HepG2 (cell line): ENCODE measurements at places on chromosomes 6 and 20.

DNA sequence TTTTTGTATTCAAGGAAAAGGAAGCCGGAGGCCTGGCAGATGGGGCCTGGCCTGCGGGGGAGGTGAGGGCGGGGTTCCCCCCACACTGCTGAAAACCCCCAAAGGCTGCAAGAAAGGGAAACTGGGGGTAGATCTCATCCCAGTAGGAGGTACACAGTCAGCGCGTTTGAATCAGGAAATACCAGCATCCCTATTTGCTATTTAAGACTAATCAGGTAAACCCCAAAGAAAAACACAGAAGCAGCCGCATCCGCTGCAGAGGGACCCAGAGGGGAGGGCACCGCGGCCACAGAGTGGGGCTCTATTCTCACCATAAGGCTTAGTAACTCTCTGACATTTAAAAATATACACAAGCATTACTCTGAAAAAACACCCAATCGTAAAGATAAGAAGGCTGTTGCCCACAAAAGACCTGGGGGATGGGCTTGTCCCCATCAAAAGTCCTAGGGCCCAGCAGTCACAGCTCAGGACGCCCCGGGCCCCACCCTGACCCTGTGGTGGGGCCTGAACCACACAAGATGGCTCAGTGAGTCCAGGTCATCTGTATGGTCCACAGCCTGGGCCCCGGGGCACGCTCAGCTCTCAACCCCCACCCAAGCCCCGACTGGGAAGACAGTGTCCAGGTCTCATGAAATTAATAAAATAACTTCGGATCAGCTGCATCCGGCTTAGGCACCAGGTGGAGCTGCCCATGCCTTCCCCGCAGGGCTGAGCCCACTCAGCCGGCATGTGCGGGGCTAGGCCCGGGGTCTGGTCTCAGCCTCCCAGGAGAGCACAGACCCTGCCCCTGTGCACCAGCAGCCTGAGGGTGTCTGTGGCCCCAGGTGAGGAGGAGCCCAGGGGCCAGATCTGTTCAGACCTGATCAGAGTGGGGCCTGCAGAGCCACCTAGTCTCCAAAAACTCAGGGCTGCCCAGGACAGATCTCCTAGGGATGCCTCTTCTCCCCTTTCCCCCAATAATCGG is 31.0 kb downstream of the KCNQ2 start:
- no peak for DNase-seq

GRCh38 chr6:169158174-169158573 is 95.5 kb downstream of the THBS2 start:
- DNase-seq = no peak

DNA sequence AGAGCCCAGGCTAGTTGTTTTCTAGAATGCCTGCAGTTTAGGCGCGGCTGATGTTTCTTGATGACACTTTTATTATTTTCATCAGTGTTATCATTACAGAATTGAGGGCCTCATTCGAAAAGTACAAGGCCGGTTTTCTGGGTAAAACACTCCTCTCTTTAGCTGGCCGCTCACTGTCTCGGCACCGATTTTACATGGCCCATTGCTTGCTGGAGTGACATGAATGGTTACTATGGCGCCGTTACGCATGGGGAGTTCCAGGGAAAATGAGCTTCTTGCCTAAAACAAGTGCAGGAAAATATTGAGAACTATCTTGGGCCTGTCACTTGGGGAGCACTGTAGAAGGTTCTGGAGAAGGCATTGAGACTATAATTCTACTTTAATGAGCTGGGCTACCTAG is 317.8 kb downstream of the CDH4 start:
- DNase-seq = no peak

GRCh38 chr6:20159781-20160540 is 52.3 kb downstream of the MBOAT1 start:
- DNase-seq = no peak

- DNase-seq = no peak
Observed at GRCh38 chr6:165272585-165272984, 36.8 kb downstream of the C6orf118 start.

DNA sequence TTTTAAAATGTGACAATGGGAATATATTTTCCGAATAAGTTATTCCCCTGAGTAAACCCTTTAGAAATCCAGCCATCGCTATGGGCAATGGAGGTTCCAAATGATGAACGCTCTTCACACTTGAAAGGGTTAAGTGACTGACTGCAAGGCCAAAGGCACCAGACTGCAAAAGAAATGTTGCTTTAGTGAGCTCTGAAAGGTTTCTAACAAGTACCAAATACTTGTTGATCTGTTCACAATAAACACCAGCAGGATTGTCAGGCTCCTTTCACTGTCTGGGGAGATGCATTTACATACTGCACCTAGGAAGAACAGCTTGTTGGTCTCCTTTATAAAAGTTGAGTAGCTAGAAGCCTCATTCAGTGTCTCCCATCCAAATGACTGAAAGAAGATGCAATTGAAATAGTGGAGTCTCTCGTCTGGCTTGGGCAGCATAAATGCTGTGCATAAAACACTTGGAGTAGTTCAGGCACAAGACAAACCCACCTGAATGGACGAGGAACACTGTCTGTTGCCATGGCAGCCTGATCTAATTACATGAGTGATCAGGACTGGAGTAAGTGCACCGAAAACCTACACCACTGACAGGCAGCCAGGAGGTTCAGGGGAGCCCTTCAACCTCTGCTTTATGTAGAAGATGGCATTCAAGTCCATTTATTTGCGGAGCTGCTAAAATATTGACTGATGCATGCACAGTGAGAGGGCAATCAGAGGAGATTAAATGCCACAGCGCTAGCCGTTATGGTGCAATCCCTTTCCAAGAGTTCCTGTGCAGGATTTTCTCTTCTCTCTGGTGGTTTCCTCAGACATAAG is 2.9 kb downstream of the ATXN1 start:
- DNase-seq = peak; percentile 66

DNA sequence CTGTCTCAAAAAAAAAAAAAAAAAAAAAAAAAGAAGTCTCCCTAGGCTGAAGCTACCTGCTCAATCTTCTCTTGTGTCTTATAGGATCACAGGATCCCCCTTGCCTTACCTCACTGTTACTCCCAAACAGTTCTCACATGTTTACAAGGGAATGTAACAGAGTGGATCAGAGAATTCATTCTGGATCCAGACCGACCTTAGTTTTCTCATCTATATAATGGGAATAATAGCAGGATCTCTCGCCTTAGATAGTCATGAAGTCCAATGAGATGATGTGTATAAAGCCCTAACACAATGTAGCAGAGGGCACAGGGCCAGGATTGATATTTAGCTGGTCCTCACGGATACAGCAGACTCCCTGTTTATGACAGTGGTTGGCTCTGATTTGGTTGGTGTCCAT is 2.3 kb upstream of the FAM110A start:
- no peak for DNase-seq

- DNase-seq = peak; percentile 27
Observed at GRCh38 chr20:14622796-14623195, 285.4 kb upstream of the FLRT3 start.
